ENCODE measurements at places on chromosomes 4 and X.

DNA sequence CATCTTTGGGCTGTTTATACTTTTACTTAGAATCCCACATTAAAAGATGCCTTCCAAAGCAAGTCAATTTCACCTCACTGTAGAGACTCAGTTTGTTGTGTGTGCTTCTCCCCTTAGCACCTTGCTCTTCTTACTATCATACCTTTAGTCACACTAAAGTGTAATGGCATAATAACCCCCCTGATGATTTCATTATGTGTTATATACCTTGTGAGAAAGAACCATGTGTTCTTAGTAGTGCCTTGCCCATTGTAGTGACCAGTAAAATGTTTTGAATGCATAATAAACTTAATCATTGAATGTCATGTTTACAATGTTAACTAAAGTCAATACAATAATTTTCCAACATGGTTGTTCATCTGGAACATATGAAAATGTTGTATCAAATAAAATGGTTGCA, 1621.9 kb downstream of the PCDH7 start:
- no peak for DNase-seq

GRCh38 chr4:91830681-91831395, 472.9 kb upstream of the GRID2 start:
- no peak for DNase-seq

DNA sequence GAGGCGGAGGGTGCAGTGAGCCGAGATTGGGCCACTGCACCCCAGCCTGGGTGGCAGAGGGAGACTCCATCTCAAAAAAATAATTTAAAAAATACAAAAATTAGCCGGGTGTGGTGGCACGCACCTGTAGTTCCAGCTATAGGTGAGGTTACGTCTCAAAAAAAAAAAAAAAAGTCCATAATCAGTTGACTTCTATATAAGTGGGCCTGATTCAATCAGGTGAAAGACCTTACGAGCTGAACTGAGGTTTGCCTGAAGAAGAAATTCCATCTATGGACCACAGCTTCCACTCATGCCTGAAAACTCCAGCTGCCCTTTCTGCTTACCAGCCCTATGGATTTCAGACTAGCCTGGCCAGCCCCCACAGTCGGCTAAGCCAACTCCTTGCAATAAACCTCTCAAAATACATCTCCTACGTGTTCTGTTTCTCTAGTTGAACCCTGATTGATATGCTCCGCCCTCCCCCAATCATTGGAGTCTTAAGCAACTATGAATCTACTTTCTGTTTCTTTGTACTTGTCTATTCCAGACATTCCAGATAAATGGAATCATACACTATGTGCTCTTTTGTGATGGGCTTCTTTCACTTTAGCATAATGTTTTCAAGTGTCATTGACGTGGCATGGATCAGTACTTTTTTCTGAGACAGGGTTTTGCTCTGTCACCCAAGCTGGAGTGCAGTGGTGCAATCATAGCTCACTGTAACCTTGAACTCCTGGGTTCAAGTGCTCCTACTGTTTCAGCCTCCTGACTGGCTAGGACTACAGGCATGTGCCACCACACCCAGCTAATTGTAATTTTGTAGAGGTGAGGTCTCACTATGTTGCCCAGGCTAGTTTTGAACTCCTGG, 36.6 kb downstream of the SAT1 start:
- DNase-seq = no peak

GRCh38 chrX:68658530-68658929, 11.1 kb downstream of the STARD8 start:
- DNase-seq = peak; percentile 24

DNA sequence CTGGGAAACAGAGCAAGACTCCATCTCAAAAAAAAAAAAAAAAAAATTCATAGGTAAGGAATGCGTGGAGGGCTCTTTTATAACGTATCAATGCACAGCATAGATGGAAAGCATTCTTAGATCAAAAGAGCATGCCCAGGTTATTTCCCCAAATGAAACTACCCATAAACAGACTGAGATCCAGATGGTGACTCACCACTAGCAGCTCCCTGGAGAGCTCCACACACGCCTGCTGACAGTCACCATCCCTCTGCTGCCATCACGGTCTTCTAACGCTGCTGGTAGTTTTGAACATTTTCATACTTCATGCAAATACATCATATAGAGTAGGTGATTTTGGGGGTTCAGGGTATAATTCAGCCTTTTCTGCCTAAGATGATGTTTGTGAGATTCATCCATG, 136.9 kb downstream of the ASMT start:
- no peak for DNase-seq

- DNase-seq = no peak
These were observed 120.3 kb downstream of the BANK1 start for GRCh38 chr4:101910786-101911373.
